HepG2 (cell line): ENCODE measurements at places on chromosomes 3 and 15.

DNA sequence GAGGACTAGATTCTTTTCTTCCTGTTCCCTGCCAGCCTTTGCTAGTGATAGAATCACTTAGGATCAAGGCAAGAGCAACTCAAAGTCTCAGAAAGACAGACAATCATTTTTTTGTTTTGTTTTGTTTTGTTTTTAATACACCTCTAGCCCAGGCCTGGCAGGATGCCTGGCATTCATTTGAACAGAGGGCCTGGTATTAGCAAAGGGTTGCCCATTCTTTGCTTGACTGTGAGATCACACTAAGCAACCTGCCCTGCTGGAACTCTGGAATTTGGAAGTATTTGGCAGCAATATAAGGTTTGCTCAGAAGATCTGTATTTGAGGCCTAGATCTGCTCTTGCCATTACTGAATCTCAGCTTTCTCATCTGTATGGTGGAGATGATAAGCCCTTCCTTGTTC lies 21.8 kb upstream of the ATP13A5 start:
- H3K4me1 ChIP-seq, result no peaks in the 10 kb centered on the region
- H3K27me3 ChIP-seq, result no peaks in the 10 kb centered on the region
- H3K27ac ChIP-seq, result no peak overlapping the region
- no peaks in the 10 kb centered on the region for H3K36me3 ChIP-seq
- DNase-seq, result no peak

DNA sequence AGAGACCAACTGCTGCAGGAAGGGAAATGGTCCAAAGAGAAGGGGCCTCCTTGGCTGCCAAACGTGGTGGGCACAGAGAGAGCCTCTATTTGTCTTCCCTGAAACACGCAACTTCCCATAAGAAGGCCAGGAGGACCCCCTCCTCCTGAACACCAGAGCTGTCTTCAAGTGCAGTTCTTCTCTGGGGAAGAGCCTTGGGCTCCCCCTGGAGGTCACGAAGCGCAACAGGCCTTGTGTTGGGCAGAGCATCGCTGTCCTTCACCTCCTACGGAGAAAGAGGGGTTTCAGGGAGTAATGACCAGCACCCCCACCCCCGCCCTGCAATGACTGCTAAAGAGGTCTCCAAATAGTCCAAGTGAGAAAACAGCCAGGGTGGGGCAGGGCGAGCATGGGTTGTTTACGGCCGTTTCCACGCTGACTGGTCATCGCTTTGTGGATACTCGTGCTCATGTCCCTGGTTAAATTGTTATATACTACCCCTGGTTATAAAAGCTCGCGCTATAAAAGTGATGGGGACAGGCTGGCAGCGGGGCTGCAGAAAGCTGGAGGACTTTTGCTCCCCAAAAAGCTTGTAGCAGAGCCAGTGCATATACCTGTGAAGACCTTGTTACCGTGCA lies 397.5 kb upstream of the ATP10A start:
- H3K4me1 ChIP-seq, result no peaks in the 10 kb centered on the region
- H3K27me3 ChIP-seq, result no peaks in the 10 kb centered on the region
- DNase-seq, result peak; percentile 1
- H3K4me3 ChIP-seq, result no peak overlapping the region
- no peak overlapping the region for H3K27ac ChIP-seq

GRCh38 chr3:111324645-111325044 lies 217.4 kb upstream of the CD96 start:
- no peak overlapping the region for H3K27ac ChIP-seq
- no peak for DNase-seq
- H3K4me1 ChIP-seq, result no peaks in the 10 kb centered on the region
- H3K36me3 ChIP-seq, result no peaks in the 10 kb centered on the region
- H3K27me3 ChIP-seq, result no peaks in the 10 kb centered on the region
- H3K4me3 ChIP-seq, result no peak overlapping the region

DNA sequence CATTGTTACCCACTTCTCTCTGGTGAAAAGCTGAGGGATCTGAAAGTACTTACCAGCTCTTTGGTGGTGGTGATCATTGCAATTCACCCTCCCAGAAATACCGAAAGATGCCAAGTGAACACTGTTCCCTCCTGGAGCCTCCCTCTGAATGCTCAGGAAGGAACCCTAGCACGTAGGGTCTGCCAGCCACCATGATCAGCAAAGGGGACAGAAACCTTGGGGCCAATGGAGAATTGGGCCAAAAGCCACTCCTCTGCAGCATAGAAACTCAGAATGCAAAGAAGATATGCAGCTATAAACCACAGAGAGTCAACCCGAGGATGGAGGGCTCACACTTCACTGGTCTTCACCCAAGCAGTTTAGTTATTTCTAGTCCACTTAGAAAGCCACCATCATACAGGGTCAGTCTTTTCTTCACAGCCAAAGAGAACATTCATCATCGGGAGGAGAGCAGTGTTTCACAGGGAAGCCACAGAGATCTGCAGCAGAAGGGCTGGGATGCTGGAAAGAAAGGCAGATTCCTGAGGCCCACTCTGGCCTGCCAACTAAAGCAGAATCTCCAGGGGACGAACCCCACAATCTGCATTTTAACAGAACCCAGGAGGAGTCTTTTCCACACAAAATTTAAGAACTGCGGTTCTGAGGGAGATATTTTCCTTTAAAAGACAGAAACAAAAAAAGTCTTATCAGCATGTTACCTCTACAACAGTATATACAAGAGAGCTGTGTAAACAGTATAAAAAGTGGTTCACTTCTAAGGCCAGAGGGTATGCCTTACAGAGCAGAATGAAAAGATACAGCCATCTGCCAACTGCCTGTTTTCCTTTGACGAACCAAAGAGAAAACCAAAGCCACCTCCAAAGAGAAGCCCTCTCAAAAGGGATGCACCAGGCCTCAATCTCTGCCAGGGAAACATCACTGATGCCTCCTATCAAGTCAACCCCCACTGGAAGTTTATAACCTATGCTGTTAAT lies 11.3 kb downstream of the TBC1D2B start:
- peaks cover 93% of the 10 kb centered on the region for H3K4me1 ChIP-seq
- no peaks in the 10 kb centered on the region for H3K36me3 ChIP-seq
- DNase-seq, result no peak
- peak overlapping the region; percentile 73 for H3K27ac ChIP-seq
- H3K4me3 ChIP-seq, result peak overlapping the region; percentile 2; the same call in 1 of the 2 replicates
- no peaks in the 10 kb centered on the region for H3K27me3 ChIP-seq

DNA sequence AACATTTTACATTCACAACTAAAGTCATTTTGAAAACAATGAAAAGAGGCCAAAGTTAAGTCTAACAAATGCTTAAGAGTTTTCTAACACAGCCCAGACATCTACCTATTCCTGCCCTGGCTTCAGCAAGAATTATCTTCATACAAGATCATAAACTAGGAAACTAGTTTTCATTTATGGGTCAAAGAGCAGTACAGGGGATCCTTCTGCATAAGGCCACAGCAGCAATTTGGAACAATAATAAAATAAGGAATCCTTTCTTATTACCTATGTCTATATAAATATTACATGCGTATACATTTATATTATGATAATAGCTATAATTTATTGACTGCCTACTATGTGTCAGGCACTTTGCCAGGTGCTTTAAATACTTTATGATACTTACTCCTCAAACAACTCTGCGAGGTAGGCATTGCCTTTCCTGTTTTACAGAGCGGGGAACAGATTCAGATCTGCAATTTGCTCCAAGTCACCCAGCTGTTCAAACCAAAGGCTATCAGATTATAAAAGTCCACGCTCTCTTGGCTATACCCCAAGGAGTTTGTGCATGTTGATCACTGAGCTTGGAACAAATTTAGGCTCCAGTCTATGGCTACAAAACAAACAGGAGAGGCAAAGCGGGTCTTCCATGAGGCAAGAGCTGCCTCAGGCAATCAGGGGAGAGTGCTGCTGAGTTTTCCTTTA lies 196.4 kb downstream of the RORA start:
- no peaks in the 10 kb centered on the region for H3K36me3 ChIP-seq
- no peak for DNase-seq
- H3K27ac ChIP-seq, result no peak overlapping the region
- no peaks in the 10 kb centered on the region for H3K4me1 ChIP-seq

- peaks cover 33% of the 10 kb centered on the region for H3K4me1 ChIP-seq
- no peak overlapping the region for H3K27ac ChIP-seq
- no peak for DNase-seq
Measured at GRCh38 chr3:37970802-37971201, 19.8 kb upstream of the VILL start.

DNA sequence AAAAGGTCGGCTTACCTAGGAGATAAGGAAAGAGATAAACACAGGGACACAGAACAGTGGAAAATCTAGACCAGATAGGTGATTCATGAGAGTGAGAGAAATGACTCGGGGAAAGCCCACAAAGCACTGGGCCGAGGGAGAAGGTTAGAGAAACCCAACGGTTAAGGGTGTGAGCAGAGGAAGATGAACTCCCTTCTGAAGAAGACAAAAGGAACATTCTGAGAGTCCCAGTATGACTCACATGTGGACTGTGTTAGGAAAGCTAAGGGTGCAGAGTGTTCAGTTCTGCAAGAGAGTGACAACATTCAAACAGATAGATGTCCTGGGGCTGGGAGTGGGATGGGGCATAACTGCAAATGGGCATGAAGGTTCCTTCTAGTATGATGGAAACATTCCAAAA lies 83.0 kb downstream of the CNTN3 start:
- H3K27me3 ChIP-seq, result no peaks in the 10 kb centered on the region
- H3K4me1 ChIP-seq, result no peaks in the 10 kb centered on the region
- no peak overlapping the region for H3K4me3 ChIP-seq
- H3K36me3 ChIP-seq, result no peaks in the 10 kb centered on the region
- H3K27ac ChIP-seq, result no peak overlapping the region
